CD4-positive, CD25-positive, alpha-beta regulatory T cell (primary cell): ENCODE measurements at places on chromosomes 7 and 10.

GRCh38 chr7:24730018-24730369 is 27.3 kb downstream of the GSDME start:
- no peak for DNase-seq
- no peaks in the 10 kb centered on the region for H3K36me3 ChIP-seq
- no peak overlapping the region for H3K27ac ChIP-seq
- no peaks in the 10 kb centered on the region for H3K27me3 ChIP-seq
- no peak overlapping the region for H3K4me3 ChIP-seq

DNA sequence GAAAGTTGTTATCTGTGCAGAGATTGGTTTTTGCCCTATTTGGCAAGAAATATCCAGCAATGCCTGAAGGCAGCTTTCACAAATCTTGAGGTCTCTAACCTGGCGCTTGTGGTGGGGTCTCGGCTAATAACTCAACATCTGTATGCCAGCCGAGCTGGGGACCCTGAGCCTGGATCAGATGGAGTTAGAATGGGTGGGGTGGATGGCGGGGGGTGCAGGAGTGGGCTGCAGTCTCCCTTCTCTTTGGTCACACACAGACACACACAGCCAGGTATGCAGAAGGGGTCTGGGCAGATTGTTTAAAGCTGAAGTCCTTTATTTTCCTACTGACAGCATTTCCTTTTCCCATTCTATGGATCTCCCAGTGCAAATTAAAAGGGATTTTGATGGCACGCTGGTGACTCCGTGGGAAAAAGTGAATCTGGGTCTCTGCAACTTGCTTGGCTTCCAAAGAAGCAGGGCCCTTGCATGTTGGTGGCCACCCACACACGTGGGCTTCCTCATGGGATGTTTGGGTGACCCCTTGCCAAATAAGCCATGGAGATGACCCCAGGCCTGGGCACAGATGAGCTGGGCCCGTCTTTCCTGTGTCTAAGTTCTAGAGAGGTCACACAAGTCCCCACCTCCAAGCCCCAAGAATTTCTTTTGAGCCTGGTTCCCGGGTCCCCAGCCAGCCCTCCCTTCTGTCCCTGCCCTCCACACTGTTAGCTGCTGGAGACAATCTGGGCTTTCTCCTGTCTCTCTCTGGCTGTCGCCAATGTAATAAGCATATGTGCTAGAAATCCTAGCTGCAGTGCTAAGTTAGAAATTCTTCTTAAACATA is 39.9 kb upstream of the EMX2 start:
- H3K4me1 ChIP-seq, result no peaks in the 10 kb centered on the region
- DNase-seq, result no peak
- H3K4me3 ChIP-seq, result no peak overlapping the region
- no peaks in the 10 kb centered on the region for H3K36me3 ChIP-seq
- no peaks in the 10 kb centered on the region for H3K27me3 ChIP-seq

DNA sequence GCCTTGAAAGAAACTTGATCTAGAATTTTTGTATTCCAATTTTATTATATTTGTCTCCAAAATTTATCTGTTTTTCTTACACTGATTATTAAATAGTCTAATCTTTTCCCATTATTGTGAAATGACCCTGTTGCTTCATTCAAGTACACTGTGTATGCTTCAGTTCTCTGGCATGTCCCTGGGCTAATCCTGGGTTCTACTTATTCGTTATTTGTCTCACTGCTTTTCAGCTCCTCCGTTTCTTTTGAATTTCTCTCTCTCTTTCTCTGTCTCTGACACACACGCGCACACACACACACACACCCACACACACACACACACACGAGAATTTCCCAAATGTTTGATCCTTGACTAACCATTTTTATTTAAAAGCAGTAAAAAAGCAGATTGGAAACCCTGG is 768.6 kb downstream of the NRG3 start:
- H3K27me3 ChIP-seq, result no peaks in the 10 kb centered on the region
- no peak for DNase-seq
- no peaks in the 10 kb centered on the region for H3K36me3 ChIP-seq
- H3K4me3 ChIP-seq, result no peak overlapping the region
- no peaks in the 10 kb centered on the region for H3K4me1 ChIP-seq
- H3K27ac ChIP-seq, result no peak overlapping the region

DNA sequence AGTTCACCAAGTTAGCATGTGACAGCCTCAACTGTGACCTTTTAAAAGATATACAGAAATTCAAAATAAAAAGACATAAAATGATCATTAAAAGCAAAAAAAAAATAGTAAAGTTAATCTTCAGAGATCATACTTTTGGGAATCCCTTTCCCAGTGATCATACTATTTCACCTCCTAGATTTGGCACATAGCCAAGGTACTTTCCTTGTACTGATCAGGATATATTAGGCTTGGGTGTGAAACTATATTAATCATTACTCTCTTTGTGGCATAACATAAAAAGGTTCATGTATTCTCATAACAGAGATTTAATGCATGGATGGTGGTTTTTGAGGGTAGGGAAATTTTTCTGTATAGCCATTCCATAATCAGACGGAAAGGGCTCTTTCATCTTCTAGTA is 109.6 kb upstream of the ZWINT start:
- DNase-seq, result no peak
- no peak overlapping the region for H3K4me3 ChIP-seq
- no peaks in the 10 kb centered on the region for H3K36me3 ChIP-seq
- H3K27me3 ChIP-seq, result no peaks in the 10 kb centered on the region
- no peaks in the 10 kb centered on the region for H3K4me1 ChIP-seq

GRCh38 chr10:89213191-89213808 is 6.2 kb upstream of the CH25H start:
- H3K27ac ChIP-seq, result no peak overlapping the region
- peaks cover 15% of the 10 kb centered on the region for H3K27me3 ChIP-seq
- no peak overlapping the region for H3K4me3 ChIP-seq
- DNase-seq, result peak; percentile 48
- H3K4me1 ChIP-seq, result peaks cover 8% of the 10 kb centered on the region
- peaks cover 13% of the 10 kb centered on the region for H3K36me3 ChIP-seq

DNA sequence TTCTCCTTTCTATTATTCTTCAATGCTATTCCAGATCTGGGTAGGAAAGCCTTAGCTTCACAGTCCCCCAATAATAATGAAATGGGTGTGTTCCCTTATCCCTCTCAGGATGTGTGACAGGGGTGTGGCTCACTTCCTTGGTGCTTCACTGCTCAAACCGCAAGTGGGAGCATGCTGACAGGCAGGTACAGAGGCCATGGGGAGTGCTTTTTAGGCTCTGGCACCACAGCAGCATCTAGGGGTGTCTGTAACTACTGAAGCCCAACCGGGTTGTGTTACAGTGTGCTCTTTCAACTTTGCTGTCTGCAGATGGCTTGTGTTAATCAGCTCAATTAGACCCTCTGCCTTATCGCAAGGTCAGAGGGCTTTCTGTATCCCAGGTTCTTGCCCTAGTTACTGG is 79.4 kb upstream of the CYP2C9 start:
- no peaks in the 10 kb centered on the region for H3K27me3 ChIP-seq
- H3K4me1 ChIP-seq, result no peaks in the 10 kb centered on the region
- H3K27ac ChIP-seq, result no peak overlapping the region
- no peak overlapping the region for H3K4me3 ChIP-seq
- no peaks in the 10 kb centered on the region for H3K36me3 ChIP-seq

GRCh38 chr10:30499816-30500215 is 65.8 kb downstream of the MAP3K8 start:
- H3K36me3 ChIP-seq, result no peaks in the 10 kb centered on the region
- no peak overlapping the region for H3K4me3 ChIP-seq
- no peak for DNase-seq
- no peaks in the 10 kb centered on the region for H3K27me3 ChIP-seq

GRCh38 chr7:47451851-47452205 is 130.1 kb downstream of the TNS3 start:
- no peak for DNase-seq
- no peak overlapping the region for H3K4me3 ChIP-seq
- no peak overlapping the region for H3K27ac ChIP-seq
- H3K27me3 ChIP-seq, result no peaks in the 10 kb centered on the region

DNA sequence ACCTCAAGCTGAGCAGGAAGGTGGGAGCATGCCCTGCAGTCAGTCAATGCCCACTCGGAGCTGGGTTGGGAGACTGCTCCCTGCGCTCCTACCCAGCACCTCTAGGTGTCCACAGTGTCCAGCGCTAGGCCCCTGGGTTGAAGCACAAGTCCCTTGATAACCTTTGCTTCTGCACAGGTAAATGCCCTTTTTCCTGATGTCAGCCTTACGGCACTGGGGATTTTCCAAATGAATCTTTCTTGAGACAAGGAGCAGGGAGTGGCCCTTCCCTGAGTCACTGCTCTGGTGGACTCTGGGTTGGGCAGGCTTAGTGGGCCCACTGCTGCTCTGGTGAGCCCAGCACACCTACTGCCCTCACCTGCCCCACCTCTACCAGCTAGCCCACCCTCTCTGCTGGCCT is 61.9 kb upstream of the OPN4 start:
- no peak for DNase-seq
- H3K27ac ChIP-seq, result no peak overlapping the region
- H3K36me3 ChIP-seq, result no peaks in the 10 kb centered on the region
- no peak overlapping the region for H3K4me3 ChIP-seq

DNA sequence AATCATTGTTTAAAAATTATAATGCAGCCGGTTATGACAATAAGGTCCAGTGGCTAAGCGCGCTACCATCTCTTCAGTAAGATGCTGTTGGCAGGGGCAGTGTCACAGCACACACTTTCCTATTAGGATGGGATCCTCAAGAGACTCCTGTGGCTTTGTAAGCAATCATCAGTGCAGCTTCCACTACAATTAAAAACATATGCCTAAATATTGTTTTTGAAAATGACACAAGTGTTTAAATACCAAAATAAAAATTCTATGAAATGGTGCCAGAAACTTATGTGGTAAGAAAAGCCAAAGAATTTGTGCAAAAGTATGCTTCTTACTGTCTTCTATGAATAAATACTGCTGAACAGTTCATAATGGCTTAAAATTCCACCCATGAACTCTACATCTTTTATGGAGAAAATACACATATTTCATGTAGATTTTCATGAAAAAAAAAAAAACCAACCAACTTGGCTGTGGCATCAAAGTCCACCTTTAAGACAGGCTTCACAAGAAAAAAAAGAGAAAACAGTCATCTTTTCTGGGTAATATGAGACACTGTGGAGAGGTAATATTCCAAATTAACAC is 132.8 kb downstream of the SEMA3C start:
- DNase-seq, result no peak
- H3K27ac ChIP-seq, result no peak overlapping the region
- H3K27me3 ChIP-seq, result no peaks in the 10 kb centered on the region

DNA sequence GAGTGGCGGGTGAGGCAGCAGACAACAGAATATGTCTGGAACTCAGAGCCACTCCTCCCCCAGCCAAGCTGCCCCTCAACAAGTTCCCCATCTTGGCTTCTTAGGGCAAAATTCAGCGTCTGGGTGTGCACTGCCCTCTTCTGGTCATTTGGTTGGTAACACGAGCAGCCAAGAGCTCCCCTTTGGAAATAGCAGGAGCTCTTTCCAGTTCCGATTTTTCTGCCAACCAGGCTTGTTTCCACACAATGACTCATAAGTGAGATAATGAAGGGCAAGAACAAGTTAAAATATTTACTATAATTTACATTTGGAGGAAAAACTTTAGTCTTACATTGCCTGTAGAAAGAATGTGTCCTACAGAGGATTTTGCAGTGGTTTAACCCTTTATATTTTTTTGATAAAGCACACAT is 70.5 kb downstream of the ADCYAP1R1 start:
- no peak overlapping the region for H3K4me3 ChIP-seq
- no peaks in the 10 kb centered on the region for H3K36me3 ChIP-seq
- H3K27ac ChIP-seq, result no peak overlapping the region
- H3K27me3 ChIP-seq, result no peaks in the 10 kb centered on the region
- no peaks in the 10 kb centered on the region for H3K4me1 ChIP-seq
- no peak for DNase-seq

DNA sequence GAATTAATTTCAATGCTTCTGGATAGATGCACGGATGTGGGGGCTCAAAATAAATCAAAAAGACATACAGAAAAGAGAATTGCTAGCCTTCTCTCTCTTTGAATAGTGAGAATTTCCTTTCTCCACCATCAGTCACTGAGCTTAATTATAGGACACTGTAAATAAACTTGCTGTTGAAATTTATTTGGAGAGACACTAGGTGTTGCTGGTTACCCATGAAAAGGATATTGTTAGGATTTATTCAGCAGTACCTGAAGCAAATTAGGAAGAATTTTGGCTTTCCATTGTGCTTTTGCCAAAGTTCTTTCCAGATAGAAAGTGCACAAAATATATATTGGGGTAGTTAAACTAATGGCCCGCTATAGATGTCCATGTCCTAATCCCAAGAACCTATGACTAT is 27.6 kb downstream of the GCC1 start:
- DNase-seq, result no peak
- H3K4me1 ChIP-seq, result no peaks in the 10 kb centered on the region
- no peaks in the 10 kb centered on the region for H3K36me3 ChIP-seq
- no peak overlapping the region for H3K4me3 ChIP-seq
- no peaks in the 10 kb centered on the region for H3K27me3 ChIP-seq
- no peak overlapping the region for H3K27ac ChIP-seq
